Cerebellar nuclear complex (tissue), 1 donor: ENCODE measurements at places on chromosomes 4 and X.

DNA sequence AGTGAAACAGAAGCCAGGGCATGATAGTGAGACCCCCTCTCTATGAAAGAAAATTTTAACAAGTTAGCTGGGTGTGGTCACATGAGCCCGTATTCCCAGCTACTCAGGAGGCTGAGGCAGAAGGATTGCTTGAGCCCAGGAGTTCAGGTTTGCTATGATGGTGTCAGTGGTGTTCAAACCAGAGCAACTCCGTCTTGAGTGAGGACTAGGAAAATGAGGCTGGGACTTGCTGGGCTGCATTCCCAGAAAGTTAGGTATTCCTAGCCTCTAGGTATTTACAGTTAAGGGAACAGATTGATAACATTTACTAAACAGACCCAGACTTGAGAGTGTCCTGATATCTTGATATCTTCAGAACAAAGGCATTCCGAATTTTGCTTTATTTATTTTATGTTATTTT is 37.0 kb upstream of the NOCT start:
- no peak for DNase-seq

- DNase-seq = no peak
Observed at GRCh38 chrX:137847376-137847775, 281.4 kb downstream of the ZIC3 start.

- no peak for DNase-seq
Observed at GRCh38 chrX:152656890-152657289, 19.2 kb downstream of the GABRQ start.

GRCh38 chr4:82903737-82904136 is 3.2 kb downstream of the THAP9 start:
- no peak for DNase-seq
